ENCODE measurements at places on chromosomes 3 and 15.
A peak's percentile ranks its signal among the peaks of the same experiment; 100 is the strongest.

- no peak for DNase-seq
These were observed 360.2 kb downstream of the EPHB1 start for GRCh38 chr3:135155228-135155627.

GRCh38 chr3:144593881-144594280, 622.3 kb downstream of the DIPK2A start:
- DNase-seq = no peak

DNA sequence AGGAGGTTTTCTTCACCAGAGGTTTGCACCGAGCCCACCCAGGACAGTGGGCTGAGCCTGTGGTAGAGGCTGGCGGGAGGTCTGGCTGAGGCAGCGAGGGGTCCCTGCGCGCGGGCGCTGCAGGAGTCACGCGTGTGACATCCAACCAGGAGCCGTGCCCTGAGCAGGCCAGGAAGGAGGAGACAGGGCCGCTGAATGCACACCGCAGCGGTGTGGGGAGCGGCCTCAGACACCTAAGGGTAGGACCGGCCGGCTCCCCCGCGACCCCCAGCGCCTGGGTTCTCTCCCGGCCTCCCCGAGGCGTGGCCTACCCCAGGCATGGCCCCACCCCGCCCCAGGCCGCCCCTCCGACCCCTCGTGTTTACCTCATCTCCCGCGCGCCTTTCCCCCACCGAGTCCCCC, 412 bp downstream of the SLC41A3 start:
- peak; percentile 84 for DNase-seq

DNA sequence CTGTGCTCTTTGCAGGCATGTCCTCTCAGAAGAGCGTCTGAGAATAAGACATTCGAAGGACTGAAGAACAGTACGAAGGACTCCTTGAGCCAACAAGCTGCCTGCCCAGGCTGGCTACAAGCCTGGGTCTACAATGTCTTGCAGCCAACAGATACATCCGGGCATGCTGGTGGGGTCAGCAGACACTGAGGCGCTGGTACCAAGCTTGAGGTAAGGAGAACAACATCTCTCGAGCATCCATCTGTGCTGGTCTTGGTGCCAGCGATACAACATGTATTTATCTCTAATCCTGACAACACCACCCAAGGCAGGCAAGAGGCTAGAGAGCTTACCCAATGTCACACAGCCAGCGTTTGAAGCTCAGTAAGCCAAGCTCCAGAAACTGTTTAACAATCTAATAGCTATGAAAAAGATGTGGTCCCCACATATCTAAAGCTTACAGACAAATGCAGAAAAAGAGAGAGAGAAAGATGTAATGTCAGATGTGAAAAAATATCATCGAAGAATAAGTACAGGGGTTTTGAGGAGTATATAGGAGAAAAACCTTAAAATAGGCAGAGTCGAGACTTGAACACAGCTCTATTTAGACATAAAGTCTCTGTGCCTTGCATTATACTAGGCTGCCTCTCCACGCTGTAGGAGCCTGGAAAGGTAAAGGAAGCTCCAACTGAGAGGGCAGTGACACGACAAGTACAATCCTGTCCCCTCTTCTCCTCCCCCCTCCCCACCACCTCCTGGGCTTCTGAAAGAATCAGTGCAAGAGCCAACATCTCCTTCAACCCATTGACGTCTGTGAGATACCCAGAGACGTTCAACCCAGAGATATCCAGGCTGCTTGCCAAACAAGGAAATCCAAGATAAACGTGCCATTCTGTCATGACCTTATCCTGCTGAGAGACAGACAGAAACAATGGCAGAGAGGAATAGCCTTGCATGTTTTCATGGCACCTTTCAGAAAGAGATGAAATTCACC, 39.4 kb downstream of the WWTR1 start:
- DNase-seq = no peak

DNA sequence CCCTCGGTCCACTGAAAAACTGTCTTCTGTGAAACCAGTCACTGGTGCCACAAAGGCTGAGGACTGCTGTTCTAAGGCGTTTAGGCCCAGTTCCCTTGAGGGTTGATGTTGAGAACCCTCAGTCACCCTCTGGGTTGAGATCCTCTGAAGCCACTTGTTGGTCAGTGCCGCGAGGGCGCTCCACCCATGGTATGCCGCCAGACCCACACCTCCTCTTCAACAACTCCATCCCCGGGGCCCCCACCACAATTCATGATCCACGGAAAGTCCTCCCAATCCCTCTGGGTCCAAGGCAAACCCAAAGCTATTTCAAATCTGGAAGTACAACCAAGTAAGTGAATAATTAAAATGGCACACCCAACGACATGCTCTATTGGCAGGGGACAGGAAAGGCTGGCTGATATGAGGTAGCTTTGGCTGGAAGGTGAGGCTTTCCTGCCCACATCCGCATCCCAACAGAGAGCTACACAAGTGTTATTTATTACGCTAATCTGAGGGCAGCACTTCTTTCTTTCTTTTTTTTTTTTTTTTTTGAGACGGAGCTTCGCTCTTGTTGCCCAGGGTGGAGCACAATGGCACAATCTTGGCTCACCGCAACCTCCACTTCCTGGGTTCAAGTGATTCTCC, 58.1 kb downstream of the XXYLT1 start:
- DNase-seq = no peak

DNA sequence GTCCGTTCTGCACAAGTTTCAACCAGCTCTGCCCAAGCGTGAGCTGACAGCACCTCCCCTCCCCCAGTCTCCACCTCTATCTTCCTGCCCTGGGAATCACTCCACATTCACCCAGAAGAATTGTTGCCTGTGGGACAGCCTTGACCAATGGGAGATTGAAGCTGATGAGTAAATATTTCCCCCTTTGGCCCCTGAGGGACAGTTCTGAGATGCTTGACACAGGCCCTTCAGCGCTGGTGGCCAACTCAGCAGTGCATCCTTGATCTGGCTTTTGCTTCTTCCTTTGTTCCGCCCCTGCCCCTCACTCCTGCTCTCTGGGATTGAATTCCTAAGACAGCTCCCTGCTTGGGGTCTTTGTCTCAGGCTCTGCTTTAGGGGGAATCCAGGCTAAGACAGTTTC, 13.1 kb upstream of the SKIC8 start:
- DNase-seq = no peak

GRCh38 chr3:69209413-69209812, 87.0 kb upstream of the LMOD3 start:
- DNase-seq = no peak

GRCh38 chr3:58287354-58287753, 18.7 kb upstream of the RPP14 start:
- DNase-seq = no peak

DNA sequence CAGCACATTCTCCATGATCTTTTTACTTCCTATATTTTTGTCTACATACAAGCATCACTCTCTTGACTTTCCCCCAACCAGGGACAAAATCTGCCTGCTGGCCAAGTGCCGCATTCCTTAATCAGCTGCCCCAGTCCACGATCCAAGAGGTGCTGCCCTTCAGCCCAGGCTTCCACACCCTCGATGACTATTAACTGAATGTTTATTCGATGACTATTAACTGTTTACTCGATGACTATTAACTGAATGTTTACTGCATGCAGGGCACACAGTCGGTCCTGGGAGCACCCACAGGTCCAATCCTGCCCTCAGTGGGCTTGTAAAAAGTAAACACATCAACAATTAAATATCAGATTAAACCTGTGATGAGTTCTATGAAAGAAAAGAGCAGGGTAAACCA, 256.9 kb downstream of the ARRDC4 start:
- no peak for DNase-seq

GRCh38 chr3:155425396-155425795, 131.9 kb upstream of the STRIT1 start:
- DNase-seq = no peak

GRCh38 chr3:49582177-49582576, 27.9 kb downstream of the BSN start:
- DNase-seq = no peak

DNA sequence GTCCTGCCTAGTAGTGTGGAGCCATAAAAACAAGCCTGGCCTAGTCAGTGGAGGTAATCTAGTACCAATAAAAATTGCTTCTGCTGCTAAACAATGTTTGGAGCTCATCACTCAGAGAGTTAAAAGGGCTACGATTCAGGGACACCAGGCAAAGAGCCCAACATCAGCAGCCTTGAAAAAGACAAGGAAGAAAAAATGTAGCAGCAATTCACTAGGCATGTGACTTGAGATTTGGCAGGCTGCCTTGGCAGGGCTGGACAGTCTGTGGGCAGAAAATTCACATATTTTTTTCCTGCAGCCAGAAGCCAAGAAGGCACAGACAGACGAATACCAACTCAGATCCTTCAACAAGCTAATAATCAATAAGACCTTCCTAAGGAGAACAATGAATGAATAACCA, 47.2 kb downstream of the IGSF11 start:
- DNase-seq = no peak

DNA sequence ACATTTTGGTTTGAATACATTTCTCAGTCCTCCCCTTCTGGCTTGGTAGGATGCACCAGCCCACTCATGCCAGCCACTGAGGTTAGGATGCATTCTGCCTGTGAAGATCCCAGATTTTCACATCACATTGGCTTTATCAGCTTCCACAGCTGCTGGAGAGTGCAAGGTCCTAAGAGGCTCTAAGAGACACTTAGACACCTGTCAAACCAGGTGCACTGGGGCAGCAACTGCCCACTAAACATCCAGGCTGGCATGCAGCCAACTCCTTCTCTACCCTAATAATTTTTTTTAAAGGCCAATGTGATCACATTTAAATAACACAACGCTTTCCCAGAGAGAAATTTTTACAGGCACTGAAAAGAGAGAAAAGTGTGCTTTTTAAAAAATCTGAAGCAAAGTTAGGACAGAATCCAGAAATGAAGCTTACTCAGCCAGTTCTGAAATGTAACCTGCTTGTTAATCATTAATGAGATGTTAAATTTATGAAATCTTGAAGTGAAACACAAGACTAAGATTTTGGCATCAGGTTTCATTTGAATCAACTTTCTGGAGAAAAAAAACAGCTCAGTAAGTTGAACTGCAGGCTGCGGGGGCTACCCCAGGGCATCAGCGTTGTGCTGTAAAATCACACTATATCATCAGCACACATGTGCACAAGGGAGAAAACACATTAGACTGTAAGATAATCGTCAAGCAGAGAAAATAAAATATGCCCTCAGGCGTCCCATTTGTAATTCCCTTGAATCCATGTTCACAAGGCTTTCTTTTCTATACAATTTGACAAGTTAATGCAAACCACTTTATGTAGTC, 312.9 kb downstream of the ZBBX start:
- peak; percentile 95 for DNase-seq

- DNase-seq = no peak
These were observed 82.0 kb upstream of the LRIG1 start for GRCh38 chr3:66582721-66583423.

- DNase-seq = no peak
These were observed 116.6 kb downstream of the DNAJB8 start for GRCh38 chr3:128349963-128350599.

DNA sequence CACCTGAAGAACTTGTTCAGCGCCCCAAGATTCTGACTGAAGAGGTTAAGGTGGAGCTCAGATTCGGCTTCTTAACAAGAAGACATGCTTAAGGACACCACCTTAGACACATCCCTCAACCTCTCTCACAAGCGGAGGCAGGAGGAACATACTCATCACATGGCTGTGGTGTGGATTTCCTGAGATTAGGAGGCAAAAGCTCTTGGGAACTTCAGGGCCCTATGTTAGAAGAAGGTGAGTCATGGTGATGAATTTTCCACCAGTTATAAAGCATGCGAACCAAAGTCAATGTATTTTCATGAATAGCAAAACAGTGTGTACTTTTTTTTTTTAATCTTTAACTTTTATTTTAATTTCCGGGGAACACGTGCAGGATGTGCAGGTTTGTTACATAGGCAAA, 212.2 kb upstream of the SUCLG2 start:
- no peak for DNase-seq

DNA sequence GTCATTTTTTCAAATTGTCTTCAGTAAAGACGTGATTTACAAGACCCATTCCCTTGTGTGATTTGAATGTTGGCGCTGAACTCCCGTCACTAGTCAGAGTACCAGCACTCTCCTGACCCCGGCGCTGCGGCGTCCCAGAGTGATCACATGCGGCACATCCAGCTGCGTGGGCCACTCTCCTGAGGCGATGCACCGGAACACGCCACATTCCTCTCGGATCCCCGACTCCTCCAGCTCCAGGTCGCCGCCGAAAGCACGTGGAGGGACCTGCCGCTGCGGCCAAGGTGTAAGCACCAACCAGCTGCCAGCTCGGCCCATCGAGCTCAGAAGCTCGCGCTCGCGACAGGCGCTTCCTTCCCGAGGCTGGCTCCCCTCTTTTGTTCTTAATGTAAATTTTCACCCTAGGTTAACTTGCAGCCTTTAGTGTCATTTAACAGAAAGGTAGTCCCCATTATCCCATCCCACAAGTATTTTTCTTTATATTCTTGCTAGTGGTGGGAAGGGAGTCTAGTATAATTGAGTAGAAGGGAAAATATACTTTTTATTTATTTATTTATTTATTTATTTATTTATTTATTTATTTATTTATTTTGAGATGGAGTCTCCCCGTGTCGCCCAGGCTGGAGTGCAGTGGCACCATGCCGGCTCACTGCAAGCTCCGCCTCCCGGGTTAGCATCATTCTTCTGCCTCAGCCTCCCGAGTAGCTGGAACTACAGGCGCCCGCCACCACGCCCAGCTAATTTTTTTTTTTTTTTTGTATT, 61.7 kb upstream of the VGLL3 start:
- DNase-seq = no peak

DNA sequence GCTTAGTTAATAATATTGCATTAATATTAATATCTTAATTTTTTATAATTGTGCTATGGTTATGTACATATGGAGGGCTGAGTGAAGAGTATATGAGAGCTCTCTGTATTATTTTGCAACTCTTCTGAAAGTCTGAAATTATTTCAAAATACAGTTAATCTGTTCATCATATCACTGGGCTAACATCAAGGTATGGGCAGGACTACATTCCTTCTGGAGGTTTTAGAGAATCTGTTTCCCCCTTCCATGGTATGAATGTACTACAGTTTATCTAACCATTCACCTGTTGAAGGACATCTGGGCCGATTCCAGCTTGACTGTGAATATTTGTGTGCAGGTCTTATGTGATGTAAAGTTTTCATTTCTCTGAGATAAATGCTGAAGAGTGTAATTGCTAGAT, 5.1 kb downstream of the IL20RB start:
- DNase-seq = no peak

- no peak for DNase-seq
These were observed 516.2 kb downstream of the OCA2 start for GRCh38 chr15:27582726-27583410.

Measured in NCI-H1417 (cell line).